ENCODE measurements at places on chromosomes 5 and 9.

DNA sequence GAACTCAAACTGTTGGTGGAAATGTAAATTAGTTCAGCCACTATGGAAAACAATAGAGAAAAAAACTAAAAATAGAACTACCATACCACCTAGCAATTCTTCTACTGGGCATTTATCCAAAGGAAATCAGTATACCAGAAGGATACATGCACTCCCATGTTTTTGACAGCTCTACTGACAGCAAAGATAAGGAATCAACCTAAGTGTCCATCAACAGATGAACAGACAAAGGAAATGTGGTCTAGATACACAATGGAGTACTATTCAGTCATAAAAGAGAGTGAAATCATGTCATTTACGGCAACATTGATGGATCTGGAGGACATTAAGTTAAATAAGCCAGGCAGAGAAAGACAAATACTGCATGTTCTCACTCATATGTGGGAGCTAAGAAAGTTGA is 21.8 kb upstream of the C9orf40 start:
- DNase-seq = no peak

DNA sequence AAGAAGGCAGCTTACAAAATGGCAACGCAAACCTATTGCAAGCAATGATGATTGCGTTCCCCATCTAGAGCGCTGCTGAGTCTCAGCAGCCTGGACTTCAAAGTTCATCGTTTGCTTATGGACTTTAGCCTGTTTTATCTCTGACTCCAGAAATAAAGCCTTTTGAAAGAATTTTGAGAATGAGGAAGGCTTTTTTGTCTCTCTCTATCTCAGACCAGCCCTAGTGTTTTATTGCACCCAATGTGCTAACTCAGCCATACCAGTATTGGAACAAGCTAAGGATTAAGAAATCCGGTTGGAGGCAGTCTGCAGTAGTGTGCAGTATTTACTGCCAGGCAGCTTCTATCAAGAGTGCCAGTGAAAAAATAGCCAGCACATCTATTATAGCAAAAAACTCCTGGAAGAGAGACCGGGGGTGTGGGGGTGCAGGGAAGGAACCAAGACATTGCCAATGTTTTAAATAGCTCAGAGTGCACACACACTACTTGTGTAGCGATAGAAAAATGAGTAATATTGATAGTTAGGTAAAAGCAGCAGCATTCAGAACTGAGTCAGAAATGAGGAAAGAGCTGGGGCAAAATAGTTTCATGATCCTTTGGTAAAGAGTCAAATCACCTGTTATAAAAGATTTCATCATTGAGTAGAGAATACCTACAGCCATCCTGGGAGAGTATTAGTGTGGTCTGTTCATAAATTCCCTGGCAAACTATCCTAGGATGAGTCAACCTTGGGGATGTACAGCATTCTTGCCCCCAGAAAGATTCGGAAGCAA is 219.0 kb downstream of the ZNF608 start:
- DNase-seq = peak; percentile 64

DNA sequence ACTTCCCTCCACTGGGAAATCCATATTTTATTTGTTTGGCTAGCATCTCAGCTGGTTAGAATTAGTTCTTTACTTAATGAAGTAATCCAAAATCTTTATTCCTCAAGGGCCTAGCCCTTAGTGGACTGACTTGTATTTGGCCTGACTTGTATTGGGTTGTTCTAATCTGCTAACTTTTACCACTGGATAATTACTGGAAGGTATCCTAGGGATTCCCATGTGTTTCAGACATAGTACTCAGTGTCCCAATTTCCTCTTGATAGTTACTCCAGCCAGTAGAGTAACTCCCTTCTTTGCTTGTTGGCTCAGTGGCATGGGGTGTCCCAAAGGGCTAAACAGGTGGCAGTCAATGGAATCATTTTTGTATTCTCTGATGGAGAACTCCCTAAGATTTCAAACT is 156.0 kb downstream of the DCP2 start:
- DNase-seq = no peak

GRCh38 chr9:13665418-13666066 is 386.1 kb upstream of the MPDZ start:
- no peak for DNase-seq

GRCh38 chr5:154300207-154300883 is 109.8 kb downstream of the GALNT10 start:
- DNase-seq = no peak

- DNase-seq = no peak
These were observed 51.7 kb upstream of the NFIB start for GRCh38 chr9:14365670-14366069.

DNA sequence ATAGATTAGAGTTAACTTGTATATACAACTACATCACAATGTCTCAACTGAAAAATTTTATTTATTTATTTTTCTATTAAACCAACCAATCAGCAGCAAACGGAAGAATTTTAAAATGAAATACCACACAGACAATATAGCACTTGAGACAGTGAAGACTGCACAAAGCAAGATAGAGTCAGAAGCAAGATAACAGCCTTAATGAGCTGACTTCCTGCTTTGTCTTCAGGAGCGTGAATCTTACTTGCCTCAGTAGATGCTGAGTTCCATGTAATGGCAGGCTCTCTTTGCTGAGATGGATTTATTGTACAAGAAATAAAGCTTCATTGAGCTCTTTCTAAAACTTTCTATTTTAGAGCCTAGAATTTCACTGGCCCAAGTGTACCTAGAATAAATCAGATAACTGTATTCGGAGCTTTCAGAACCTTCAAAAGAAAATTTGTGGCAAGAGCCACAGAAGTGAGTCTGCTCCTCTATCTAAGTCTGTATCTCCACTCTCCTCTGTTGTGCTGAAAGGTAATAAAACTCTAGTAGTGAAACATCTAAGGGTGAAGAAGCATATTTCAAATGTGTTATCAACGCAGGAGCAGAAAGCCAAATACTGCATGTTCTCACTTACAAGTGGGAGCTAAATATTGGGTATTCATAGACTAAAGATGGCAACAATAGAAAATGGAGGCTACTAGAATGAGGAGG is 83.3 kb upstream of the ANKRD55 start:
- DNase-seq = no peak

DNA sequence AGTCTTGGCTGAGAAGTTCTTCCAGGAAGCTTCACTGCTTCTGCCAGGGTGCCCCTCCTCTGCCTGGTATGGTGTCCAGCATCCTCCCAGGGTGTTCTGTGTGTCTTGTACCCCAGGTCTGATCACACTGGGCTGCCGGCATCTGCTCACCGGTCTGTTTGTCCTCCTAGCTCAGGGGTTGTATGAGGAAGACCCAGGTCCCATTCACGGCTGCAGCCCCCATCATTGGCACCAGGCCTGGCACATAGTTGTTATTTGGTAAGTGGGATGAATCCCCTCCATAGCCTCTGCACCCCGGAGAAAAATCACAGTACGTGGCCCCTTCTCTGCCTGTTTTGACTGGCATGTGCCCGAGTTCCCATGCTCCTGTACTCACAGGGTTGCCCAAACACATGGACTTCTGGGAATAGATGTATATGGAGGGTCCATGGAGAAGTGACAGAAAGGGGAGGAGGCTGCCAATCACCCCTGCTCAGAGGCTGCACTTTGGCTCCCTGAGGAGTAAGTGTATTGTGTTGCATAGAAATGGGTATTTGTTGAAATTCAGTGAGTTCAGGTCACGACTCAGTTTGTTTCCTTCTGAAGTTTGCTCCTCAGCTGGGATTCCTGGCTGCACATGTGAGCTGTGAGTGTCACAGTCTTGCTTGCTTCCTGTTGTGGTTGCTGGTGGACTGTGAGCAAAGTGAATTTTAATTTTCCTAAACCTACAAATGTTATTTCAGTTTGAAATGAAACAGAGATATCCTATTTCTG is 96.2 kb downstream of the HSPA4 start:
- DNase-seq = no peak
